ENCODE measurements at places on chromosomes 4 and X.

DNA sequence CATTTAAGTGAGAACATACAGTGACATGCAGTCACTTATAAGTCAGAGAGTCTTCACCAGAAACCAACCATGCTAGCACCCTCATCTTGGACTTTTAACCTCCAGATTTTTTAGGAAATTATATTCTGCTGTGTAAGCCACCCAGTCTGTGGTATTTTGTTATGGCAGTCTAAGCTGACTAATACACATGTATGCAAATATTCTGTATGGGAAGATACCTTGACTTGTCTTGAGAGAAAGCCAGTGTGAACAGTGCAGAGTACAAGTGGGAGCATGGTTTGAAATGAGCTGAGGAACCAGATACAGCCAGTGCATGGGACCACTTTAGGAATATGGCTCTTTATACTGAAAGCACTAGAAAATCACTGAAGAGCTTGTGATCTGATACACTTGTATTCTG is 110.4 kb upstream of the MAP9 start:
- DNase-seq: no peak

- no peak for DNase-seq
Observed at GRCh38 chr4:107808572-107808971, 16.2 kb upstream of the SGMS2 start.

DNA sequence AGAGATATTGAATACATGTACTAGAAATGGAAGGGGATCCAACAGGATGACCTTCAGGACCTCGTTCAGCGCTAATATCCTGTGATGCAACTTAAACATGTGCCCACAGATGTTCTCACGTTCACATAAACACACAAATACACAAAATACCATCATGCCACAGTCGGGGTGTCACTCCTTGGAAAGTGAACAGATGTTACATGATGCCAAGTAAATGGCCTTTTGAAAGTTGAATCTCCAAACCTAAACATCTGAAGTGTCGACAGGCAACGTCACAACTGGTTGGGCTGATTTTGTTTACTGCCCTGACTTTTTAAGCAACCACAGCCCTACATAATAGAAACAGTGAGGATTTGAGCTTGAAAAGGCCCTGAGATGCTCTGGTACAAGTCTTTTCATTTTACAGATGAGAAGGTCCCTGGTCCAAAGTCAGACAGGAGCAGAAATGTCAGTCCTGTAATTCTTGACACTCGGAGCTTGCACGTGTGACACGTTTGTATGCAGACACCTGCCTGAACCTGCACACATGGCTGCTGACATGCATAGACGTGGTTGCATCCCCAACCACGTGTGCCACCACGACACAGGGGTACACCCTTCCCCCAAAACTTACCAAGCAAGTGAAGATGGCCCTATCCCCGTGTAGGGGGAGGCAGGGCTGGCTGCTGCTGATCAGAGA is 23.5 kb upstream of the BCORL1 start:
- DNase-seq: no peak

- no peak for DNase-seq
Observed at GRCh38 chr4:157013656-157014055, 42.1 kb upstream of the PDGFC start.

DNA sequence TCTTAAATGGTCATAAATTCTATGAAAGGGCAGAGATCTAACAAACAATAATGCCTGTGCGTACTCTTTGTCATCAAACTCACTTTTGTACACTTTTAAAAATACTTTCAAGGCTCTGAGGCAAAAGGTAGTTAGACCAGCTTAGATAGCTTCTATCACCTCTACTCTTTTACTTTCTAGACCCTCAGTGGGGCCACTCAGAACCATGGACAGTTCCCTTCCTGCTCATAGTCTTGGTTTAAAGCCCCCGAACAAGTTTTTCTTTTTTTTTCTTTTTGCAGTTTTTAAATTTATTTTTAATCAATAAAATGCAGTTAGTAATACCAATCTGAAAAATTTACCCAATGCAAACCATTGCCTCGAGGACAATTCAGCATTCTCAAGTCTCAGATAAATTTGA is 460.5 kb upstream of the CNKSR2 start:
- DNase-seq: no peak

- DNase-seq: no peak
Observed at GRCh38 chr4:153403726-153404125, 59.2 kb downstream of the MND1 start.

DNA sequence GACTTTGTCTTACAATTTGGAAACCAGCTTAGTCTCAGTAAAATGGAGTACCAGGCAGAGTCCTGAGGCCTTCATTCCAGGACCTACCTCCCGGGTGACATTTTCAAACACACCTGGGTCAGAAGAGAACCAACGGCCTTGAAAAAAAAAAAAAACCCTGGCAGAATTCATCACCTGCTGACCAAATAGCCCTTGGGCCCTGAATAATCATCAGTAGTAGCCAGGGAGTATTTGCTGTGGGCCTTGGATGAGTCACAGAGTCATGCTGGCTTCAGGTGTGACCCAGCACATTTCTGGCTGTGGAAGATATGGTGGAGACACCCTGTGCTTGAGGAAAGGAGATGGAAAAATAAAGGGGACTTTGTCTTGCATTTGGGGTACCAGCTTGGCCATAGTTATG is 92.2 kb downstream of the LPAR4 start:
- no peak for DNase-seq

GRCh38 chr4:101279377-101279871 is 67.9 kb downstream of the PPP3CA start:
- no peak for DNase-seq

DNA sequence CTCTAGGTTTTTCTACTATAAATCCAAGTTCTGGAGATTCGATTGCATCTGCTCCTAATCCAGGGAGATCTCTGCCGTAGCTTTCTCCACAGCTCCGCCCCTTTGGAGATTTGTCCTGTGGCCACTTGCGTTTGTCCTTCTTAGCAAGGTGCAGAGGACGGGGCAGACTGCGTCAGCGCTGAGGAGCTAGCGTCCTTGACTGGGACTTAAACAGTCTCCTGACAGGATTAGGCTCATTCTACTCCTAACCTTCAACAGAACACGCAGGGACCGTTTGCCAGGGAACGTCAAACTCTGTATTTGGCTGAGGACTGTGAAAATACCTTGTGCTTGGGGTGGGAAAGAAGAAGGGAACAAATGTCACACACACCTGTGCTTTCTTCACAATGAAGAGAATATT is 38.6 kb downstream of the SORBS2 start:
- DNase-seq: no peak

DNA sequence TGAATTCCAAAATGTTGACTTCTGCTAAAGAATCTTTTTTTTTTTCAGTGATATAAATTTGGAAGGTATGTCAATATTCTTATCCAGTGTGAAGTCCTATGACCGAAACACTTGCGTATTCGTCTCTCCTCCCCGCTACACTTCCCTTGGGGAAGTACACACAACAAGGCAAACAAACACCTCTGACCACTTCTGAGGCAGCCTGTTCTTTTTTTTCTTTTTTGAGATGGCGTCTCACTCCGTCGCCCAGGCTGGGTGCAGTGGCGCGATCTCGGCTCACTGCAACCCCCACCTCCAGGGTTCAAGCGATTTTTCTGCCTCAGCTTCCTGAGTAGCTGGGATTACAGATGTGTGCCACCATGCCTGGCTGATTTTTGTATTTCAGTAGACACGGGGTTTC is 78.1 kb upstream of the DHRSX start:
- DNase-seq: no peak

DNA sequence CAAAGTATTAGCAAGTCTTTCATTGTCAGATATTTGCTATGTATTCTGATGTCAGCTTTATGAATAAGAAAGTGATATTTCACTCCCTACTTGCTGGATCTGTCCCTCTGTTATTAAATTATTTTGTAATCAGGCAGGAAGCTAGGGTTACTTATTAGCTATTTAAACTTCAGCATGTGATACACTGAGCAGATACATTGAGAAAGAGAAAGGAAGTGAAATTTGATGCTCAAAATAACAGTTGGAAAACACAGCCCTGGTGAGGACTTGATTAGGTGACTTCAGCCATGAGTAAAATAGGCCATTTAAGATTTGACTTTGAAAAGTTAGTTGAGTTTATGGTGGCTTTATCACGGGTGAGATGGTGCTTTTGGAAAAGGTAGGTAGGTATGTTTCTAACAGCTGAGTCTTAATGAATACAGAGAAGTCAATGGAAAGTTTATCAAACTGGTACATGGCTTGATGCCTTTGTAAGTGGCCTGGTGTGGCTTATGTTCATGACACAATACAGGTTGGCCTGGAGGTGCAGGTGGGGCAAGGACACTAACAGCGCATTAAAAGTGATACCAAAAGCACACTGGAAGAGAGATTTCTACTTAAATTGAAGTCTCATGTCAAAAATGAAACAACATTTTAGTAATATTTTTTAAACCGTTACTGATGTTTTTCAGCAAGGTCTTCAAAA is 321.2 kb upstream of the SPOCK3 start:
- DNase-seq: no peak

DNA sequence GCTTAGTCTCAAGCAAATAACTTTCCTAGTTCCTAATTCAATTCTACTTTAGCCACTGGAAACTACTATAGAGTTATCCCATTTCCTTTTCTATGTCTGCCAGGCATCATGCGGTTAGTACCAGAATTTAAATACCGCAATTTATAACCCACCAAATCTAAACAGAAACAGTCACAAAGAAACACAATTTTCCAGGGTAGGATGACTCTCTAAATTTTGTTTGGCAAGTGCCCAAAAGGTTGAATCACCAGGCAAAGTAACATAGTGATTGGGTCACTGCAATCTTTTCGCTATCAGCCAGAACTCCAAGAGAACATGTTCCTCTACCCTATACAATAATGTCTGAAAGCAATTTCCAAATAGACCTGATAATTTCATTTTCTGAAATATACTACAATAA is 240.2 kb upstream of the GRIA3 start:
- DNase-seq: no peak

GRCh38 chr4:112315446-112315845 is 18.3 kb downstream of the ALPK1 start:
- no peak for DNase-seq

- DNase-seq: no peak
Observed at GRCh38 chr4:21827575-21827974, 121.0 kb downstream of the KCNIP4 start.

- no peak for DNase-seq
Observed at GRCh38 chr4:25015012-25015411, 15.7 kb downstream of the LGI2 start.

DNA sequence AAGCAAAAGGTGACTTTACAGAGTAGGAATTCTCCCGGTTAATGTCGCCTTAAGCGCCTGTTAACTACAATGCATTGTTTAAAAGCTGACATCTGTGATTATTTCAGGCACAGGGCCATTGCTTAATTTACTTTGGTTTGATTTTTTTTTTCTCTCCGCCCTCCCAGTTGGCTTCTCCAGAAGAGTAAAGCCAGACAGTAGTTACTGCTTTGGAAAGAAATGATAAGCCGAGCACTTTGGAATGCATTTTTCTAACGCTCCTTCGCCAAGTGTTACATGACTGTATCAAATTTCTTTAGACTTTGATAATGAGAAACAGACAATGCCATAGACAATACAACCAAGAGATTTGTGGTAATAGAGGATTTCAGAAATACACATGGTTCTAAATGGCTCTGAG is 383.0 kb upstream of the TENM3 start:
- no peak for DNase-seq

GRCh38 chr4:7813674-7814073 is 126.0 kb downstream of the AFAP1 start:
- DNase-seq: no peak

GRCh38 chr4:25223802-25224375 is 9.9 kb upstream of the PI4K2B start:
- DNase-seq: no peak

- no peak for DNase-seq
Observed at GRCh38 chr4:10691651-10692050, 7.1 kb upstream of the CLNK start.

DNA sequence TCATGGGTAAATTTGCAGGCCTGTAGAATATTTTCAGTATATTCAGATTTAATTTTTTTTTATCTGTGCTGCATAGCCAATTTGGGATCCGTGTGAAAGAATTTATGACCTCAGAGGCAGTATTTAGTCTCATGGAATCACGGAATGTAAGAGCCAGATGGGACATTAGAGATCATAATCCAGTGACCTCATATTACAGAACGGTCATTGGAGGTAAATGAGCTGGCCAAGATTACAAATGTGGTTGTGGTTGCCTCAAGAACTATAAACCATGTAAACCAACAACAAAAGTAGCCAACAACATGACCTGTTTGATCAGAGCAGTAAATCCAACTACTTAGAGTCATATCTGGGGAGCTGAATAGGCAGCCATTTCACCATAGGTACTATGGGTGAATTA is 71.6 kb downstream of the AMOT start:
- no peak for DNase-seq

GRCh38 chrX:25287521-25287920 is 271.8 kb upstream of the ARX start:
- DNase-seq: no peak

GRCh38 chrX:101419489-101419888 is 11.5 kb downstream of the HNRNPH2 start:
- no peak for DNase-seq

- no peak for DNase-seq
Observed at GRCh38 chr4:145308598-145308997, 128.2 kb upstream of the OTUD4 start.

GRCh38 chrX:49077941-49078340 is 1.7 kb downstream of the WDR45 start:
- no peak for DNase-seq

DNA sequence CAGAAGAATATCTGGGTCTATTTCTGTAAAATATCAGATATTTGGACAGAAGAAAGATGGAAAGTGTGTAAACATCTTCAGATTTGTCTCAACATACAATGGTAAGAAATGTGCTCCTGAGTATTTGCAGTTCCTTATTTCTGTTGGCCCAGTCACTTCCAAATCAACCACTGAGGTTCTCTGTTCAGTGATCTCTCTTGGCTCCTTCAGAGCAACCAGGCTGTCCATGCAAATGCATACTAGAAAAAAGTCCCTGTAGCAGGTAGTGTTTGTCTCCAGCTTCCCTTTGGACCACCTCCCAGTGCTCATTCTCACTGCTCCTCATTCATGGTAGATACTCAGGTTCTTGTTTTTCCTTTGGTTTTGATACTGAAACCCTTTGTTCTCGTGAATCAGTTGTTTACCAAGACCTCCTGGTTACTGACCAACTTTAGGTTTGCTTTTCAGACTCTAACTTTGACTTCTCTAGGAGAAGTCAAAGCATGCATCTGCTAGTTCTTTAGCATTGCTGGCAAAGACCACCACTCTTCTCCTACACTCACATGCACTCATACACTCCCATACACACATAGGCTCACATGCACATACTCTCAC is 28.8 kb downstream of the ASIC5 start:
- no peak for DNase-seq

DNA sequence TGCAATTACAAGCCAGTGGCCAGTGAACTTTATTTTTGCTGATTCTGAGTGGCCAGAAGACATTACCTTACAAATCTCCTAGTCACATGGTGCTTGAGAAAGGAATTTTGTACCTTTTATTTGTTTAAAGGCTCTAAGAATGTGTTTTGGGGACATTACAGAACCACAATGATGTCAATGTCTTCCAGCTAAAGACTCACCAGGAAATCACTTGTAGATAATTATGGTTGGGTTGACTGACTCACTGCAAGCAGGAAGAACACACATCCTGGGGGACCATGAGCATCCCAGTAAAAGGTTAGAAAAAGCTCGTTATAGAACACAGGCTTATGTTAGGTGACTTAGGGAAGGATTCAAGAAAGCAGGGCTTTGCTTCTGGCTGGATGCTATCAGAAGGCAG is 119.4 kb upstream of the FAM9B start:
- DNase-seq: no peak

- no peak for DNase-seq
Observed at GRCh38 chr4:34245276-34245675, 1999.0 kb downstream of the ARAP2 start.
